Epithelial cell of proximal tubule (primary cell): ENCODE measurements at places on chromosomes 5 and 9. TPM values are rescaled to one million over a fixed set of nuclear protein-coding genes. Genes with fewer than 3 reads are reported as not detected.

Gene PRUNE2
- total RNA-seq: 0.63 and 1.5 TPM in 2 replicates

Gene PAEP
- total RNA-seq: not detected in 2 replicates

Gene CAMK4
- total RNA-seq: 3.9 and 5.1 TPM in 2 replicates

Gene SPATA9
- 0.36 TPM in 1 of 2 replicates, not detected in the other for total RNA-seq

Gene AGXT2
- not detected in 2 replicates for total RNA-seq

Gene PCDHGA11
- total RNA-seq: 2.6 and 2.7 TPM in 2 replicates

Gene KIF4B
- total RNA-seq: not detected in 2 replicates

Gene MARVELD2
- 12.6 and 13.1 TPM in 2 replicates for total RNA-seq

Gene LEAP2
- 0.22 and 0.35 TPM in 2 replicates for total RNA-seq

Gene IFNK
- total RNA-seq: not detected in 2 replicates

Gene PKD2L2
- total RNA-seq: not detected in 2 replicates

Gene SPATA31D4
- not detected in 2 replicates for total RNA-seq

Gene MYOZ3
- 2.2 and 3.6 TPM in 2 replicates for total RNA-seq
